Esophagus squamous epithelium (tissue), 5 donors: ENCODE measurements at places on chromosomes 1 and 21. TPM values are rescaled to one million over a fixed set of nuclear protein-coding genes. Genes with fewer than 3 reads are reported as not detected.

The FAM163A gene
- total RNA-seq = not detected

- no peak for DNase-seq
These were observed 8.3 kb downstream of the PCSK9 start for GRCh38 chr1:55047611-55048010.

The SLC30A10 gene
- not detected for total RNA-seq

GRCh38 chr1:6359216-6360116, 34.1 kb downstream of the ACOT7 start:
- DNase-seq = no peak

The TRIM63 gene
- 0.23 TPM for total RNA-seq

The SH2D2A gene
- total RNA-seq = 0.32 TPM

DNA sequence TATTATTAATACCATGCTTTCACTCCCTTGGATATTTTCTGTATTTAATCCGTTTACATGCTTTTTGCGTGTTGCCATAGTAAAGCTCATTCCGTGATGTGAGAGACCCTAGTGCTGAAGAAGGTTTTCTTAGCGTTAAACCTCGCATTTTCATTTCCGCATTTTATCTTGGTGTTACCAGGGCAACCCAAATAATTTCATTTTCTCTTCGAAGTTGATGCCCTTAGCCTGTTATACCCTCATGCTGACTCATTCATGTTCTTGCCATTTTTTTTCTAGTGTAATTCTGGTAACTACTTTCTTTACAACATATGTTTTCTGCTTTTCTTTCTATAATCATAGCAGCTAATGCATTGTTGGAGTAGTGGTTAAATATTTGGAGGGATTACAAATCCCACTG, 37.2 kb downstream of the LRRC8C start:
- DNase-seq = no peak

The LIN28A gene
- total RNA-seq = not detected

DNA sequence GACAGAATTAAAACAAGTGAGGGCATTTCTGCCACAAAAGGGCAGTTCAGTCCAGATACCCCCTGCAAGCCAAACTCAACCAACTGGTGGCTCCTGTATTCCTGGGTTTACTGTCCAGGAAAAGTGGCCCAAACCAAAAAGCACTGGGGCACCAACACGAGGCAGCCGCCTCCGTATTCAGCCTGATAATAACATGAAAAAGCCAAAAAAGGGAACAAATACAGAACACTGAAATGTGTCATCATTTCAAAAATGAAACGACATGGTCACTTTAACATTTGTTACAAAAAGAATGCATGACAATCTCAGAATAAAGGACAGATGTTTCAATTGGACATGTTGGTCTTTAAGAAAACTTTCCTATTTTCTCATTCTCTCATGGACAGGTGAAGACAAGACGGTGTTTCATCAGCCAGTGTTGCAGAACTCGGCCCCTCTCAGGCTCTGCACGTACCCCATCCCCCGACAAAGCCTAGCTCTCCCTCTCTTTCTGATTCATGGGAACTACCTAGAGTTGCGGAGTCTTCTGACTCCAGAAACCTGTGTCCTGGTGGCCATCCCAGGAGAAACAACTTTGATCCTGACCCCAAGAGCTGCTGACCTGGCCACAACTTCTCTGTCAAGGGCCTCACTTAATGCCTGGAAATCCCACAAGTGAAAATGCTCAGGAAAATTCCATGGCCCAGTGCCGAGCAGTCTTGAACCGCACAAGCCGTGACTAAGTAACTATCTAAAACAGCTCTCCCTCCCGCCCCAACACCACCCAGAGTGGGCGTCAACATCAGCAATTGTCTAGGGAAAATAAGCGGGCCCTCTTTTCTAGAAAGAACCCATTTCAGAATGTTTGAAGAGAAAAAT, 27.1 kb downstream of the ZBTB17 start:
- DNase-seq = no peak

- DNase-seq = no peak
These were observed 87.5 kb downstream of the DDX20 start for GRCh38 chr1:111843177-111843576.

DNA sequence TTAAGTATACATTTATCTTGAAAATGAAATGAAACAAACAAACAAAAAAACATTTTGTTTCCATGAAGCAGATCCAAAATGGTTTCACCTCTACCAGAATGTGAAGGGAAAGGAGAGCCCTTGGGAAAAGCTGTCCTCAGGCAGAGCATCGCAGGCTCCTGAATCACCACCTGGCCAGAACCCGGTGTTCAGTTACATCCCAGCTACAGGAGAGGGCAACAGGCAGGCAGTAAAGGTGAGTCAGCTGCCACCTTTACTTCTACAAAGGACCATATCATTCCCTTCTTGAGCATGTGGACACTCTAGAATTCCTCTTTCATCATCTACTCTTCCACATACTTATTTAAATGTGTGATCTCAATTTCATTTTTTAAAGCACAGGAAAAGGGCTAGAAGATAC, 151.2 kb downstream of the PIGK start:
- no peak for DNase-seq

GRCh38 chr21:16116069-16116468, 386.3 kb downstream of the USP25 start:
- DNase-seq = no peak

The NBPF10 gene
- total RNA-seq = 0.72 TPM

- no peak for DNase-seq
These were observed 146.2 kb downstream of the TNR start for GRCh38 chr1:175597205-175597604.

- no peak for DNase-seq
These were observed 379.8 kb downstream of the SIPA1L2 start for GRCh38 chr1:232249861-232250777.

DNA sequence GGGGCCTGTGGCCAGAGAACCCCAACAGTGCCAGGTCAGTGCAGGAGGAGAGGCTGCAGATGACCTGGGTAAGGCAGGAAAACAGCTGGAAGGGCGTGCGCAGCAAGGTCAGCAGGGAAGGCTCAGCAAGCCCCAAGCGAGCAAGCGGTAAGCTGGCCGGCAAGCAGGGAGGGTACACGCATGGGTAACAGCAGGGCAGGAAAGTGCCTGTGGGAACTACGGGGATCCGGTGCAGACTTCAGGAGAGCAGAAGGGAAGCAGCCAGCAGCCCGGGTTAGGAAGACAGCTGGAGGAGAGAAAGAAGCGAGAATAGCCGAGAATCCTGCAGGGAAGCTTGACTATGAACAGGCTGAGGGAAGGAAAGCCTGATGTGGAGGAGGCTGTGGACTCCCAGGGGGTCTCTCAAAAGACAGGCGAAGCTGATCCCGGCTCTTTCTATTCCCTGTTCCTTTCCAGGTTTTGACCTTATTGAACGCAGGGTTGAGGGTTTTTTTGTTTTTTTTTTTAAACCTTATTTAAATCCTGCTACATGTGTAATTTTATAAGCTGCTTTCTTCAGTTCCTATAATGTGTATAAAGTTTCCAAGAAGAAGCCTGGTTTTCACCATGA, 20.9 kb downstream of the UMODL1 start:
- no peak for DNase-seq

DNA sequence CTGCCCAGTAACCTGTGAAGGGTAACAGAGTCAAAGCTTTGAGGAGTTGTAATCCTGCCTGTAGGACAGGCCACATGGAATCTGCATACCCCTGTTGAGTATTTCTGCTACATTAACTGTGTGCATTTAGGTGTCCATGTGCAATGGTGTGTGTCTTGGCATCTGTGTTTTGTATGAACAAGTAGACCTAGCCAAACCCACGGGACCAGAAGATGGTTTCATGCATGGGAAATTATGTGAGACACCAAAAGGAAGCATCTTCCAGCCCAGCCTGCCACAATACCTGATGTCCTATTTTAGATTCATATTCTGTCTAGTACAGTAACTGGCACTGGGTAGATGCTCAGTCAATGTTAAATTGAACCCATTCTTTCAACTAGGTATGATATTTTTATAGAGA, 70.8 kb upstream of the KCND3 start:
- no peak for DNase-seq

- DNase-seq = no peak
These were observed 197.1 kb downstream of the COP1 start for GRCh38 chr1:176009951-176010350.

DNA sequence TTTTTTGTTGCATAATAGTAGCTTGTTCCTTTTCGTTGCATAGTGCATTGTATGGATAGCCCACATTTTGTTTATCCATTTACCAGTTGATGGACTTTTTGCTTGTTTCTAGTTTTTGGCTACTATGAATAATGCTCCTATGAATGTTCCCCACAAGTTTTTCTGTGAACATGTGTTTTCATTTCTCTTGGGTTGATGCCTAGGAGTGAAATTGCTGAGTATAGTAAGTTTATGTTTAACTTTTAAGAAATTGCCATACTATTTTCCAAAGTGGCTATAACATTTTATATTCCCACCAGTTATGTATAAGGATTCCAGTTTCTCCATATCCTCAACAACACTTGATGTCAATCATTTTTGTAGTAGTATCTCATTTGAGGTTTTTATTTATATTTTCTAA, 84.8 kb upstream of the CACYBP start:
- no peak for DNase-seq

DNA sequence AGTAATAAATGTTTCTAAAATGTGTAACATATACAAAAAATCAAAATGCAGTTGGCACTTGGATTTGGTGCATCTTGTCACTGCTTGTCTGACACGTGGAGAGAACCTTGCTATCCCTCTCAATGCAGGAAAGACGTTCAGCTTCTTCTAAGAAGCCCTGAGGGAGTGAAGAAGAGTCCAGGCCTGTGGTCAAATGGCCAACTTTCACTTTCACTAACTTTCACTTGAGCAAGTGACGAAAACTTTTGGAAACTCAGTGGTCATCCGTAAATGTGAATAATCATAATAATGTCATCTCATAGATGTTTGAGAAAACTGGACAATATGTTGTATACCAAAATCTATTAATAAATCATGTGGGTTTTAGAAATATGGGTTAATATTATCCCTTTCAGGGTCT, 61.9 kb downstream of the ERG start:
- DNase-seq = no peak
